ENCODE measurements at places on chromosomes 13 and 19. TPM values are rescaled to one million over a fixed set of nuclear protein-coding genes. Genes with fewer than 3 reads are reported as not detected.
A peak's percentile ranks its signal among the peaks of the same experiment; 100 is the strongest.

Gene PRSS57
- total RNA-seq: not detected

Gene NLRP9
- not detected for total RNA-seq

Gene TGFB1
- total RNA-seq: 4.4 TPM

Gene RAVER1
- 38.8 TPM for total RNA-seq

Gene LILRB1
- total RNA-seq: 5.1 TPM

Gene IQCN
- 21.6 TPM for total RNA-seq

Gene CYP4F8
- not detected for total RNA-seq

Gene B3GNT8
- 44.6 TPM for total RNA-seq

Gene PABPC3
- 0.20 TPM for total RNA-seq

Gene OR7D2
- not detected for total RNA-seq

- H3K4me1 ChIP-seq: peaks cover 26% of the 10 kb centered on the region
- DNase-seq: no peak
- H3K36me3 ChIP-seq: peaks cover 3% of the 10 kb centered on the region
- peak overlapping the region; percentile 99 for H3K4me3 ChIP-seq
- no peaks in the 10 kb centered on the region for H3K27me3 ChIP-seq
- H3K27ac ChIP-seq: peak overlapping the region; percentile 100
Observed at GRCh38 chr19:46602392-46603194, 1.5 kb downstream of the CALM3 start.

- no peaks in the 10 kb centered on the region for H3K4me1 ChIP-seq
- no peak overlapping the region for H3K27ac ChIP-seq
- no peak overlapping the region for H3K4me3 ChIP-seq
- H3K27me3 ChIP-seq: no peaks in the 10 kb centered on the region
- H3K36me3 ChIP-seq: peaks cover 9% of the 10 kb centered on the region
Observed at GRCh38 chr19:32415669-32416068, 10.1 kb downstream of the DPY19L3 start.

DNA sequence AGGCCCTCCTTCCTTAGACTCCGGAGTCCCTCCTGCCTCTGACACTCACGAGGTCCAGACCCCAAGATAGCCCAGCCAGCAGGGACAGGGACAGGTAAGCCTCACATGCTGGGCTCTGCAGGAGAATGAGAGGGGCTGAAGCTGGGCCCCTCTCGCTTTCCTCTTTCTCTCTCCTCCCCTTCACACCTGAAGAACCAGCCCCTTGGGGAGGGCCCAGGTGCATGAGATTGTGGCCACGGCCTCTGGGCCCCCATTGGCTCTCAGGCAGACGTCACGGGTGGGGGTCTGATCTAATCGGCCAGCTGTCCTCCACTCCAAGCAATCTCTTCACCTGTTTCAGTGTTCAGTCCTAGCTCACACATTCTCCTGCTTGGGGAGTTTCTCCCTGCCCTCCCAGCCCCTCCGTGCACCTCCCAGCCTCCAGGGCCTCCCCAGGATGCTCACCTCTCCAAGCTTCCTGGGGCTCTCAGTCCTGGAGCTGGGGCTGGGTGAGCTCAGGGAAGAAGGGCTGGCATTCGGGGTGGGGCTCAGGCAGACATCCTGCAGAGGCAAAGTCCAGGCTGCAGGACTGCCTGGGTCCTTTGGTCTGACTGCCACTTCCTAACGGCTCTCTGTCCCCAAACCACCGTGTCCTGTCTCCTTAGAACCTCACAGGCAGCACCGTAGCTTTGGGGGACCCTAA lies 2.8 kb downstream of the TMEM150B start:
- H3K4me1 ChIP-seq: peaks cover 5% of the 10 kb centered on the region
- DNase-seq: peak; percentile 77
- H3K27ac ChIP-seq: peak overlapping the region; percentile 46
- H3K27me3 ChIP-seq: no peaks in the 10 kb centered on the region
- no peaks in the 10 kb centered on the region for H3K36me3 ChIP-seq

DNA sequence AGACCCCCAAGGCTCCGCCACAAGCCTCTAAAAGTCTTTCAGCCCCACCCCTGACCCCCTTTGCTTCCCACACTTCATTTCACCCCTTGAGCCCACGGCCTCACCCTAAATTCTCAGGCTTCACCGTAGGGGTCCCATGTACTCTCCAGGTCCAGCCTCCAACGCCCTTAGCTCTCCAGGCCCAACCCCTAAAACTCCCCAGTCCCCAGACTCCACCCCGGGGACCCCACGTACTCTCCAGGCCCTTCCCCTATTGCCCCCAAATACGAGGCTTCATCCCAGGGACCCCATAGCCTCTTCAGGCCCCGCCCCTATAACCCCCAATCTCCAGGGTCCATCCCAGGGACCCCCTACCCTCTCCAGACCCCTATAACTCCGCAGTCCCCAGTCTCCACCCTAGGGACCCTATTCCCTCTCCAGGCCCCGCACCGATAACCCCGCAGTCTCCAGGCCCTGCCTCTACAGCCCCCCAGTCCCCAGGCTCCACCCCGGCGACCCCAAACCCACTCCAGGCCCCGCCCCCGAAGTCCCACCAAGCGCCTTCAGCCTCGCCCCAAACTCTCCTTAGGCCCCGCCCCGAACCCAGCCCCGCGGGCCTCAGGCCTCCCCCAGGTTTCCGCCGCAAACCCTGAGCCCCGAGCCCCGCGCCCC lies 619 bp downstream of the MED16 start:
- peak overlapping the region; percentile 89 for H3K4me3 ChIP-seq
- peaks cover 12% of the 10 kb centered on the region for H3K4me1 ChIP-seq
- peak; percentile 44 for DNase-seq
- H3K27me3 ChIP-seq: no peaks in the 10 kb centered on the region
- peak overlapping the region; percentile 95 for H3K27ac ChIP-seq

DNA sequence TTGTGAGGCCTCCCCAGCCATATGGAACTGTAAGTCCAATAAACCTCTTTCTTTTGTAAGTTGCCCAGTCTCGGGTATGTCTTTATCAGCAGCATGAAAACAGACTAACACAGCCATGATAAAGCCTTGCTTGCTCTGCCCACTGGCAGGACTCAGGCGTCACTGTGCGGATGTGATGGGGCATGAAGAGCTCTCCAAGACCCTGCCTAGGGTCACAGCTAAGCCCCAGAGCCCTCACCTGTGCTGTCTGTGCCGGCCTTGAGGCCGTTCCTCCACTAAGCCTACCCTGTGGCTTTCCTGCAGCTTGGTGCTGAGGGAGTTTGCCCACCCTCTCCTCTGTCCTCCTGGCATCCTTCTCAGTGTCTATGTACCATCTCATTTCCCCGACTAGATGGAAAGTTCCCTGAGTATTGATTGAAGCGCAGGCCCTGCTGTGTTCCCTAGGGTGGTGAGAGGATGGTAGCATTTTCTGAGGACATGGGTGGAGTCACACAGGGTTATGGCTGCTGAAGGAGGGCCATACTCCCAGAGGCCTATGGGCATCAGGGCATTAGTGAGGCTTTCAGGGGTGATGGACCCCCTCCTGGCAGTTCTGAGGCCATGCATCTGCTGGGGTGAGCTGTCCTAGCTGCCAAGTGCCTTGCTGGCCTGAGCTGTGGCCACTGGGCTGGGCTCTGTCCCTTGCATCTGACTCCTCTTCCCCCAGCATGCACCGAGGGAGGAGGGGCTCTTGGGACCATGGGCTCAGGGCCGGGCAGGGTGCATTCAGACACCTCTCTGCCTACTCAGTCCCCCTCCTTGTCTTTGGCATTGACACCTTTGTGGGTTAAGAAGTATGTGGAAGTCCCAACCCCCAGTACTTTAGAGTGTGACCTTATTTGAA lies 75.3 kb downstream of the TEX29 start:
- H3K36me3 ChIP-seq: no peaks in the 10 kb centered on the region
- no peaks in the 10 kb centered on the region for H3K4me1 ChIP-seq
- no peak for DNase-seq
- no peak overlapping the region for H3K4me3 ChIP-seq

DNA sequence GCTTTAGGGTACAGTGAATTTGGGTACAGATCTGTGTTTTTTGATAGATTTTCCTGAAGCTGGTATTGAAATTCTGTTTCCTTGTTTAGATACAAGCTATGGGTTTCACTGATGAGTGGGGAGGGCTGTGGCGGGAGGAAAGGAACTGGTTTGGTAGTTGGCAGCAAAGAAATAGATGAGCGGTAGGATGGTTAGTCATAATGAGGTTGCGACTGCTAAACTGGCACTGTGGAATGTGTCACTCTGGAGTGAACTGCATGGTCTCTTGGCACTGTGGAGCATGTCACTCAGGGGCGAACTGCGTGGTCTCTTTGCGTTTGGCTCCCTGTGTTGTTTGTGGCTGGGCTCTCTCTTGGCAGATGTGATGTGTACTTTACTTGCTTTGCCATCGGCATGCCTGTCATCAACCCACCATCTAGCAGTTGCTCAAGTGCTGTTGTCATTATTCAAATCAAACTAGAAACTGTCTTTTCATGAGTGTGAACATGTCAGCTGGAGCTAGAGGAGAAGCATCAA lies 82.1 kb downstream of the ATP8A2 start:
- no peaks in the 10 kb centered on the region for H3K27me3 ChIP-seq
- H3K4me3 ChIP-seq: no peak overlapping the region
- H3K27ac ChIP-seq: no peak overlapping the region
- H3K4me1 ChIP-seq: no peaks in the 10 kb centered on the region
- no peaks in the 10 kb centered on the region for H3K36me3 ChIP-seq
- no peak for DNase-seq

- no peak for DNase-seq
- no peak overlapping the region for H3K4me3 ChIP-seq
- H3K4me1 ChIP-seq: no peaks in the 10 kb centered on the region
Observed at GRCh38 chr19:31986951-31987350, 358.5 kb upstream of the ZNF507 start.

GRCh38 chr19:43439032-43439708 lies 24.5 kb downstream of the TEX101 start:
- H3K36me3 ChIP-seq: no peaks in the 10 kb centered on the region
- no peak overlapping the region for H3K4me3 ChIP-seq
- no peaks in the 10 kb centered on the region for H3K27me3 ChIP-seq
- peaks cover 20% of the 10 kb centered on the region for H3K4me1 ChIP-seq

DNA sequence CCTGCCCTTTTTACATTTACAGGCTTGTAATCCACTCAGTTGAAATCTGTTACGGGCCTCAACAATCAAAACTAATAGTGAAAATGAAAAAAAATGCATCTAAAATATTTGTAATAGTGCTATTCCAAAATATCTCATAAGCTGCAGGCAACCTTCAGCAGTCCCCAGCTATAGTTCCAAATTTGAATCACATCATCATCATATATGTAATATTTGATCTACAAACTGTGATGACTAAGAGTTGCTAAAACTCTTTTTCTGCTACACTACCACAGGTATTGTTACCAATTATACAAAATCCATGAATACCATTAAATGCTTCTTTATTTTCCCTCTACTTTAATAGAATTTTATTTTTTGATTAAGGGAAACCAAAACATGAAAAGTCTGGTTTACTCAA lies 121.4 kb upstream of the RFC3 start:
- H3K4me1 ChIP-seq: peaks cover 6% of the 10 kb centered on the region
- no peak overlapping the region for H3K4me3 ChIP-seq
- no peak overlapping the region for H3K27ac ChIP-seq
- H3K36me3 ChIP-seq: no peaks in the 10 kb centered on the region
- no peaks in the 10 kb centered on the region for H3K27me3 ChIP-seq

DNA sequence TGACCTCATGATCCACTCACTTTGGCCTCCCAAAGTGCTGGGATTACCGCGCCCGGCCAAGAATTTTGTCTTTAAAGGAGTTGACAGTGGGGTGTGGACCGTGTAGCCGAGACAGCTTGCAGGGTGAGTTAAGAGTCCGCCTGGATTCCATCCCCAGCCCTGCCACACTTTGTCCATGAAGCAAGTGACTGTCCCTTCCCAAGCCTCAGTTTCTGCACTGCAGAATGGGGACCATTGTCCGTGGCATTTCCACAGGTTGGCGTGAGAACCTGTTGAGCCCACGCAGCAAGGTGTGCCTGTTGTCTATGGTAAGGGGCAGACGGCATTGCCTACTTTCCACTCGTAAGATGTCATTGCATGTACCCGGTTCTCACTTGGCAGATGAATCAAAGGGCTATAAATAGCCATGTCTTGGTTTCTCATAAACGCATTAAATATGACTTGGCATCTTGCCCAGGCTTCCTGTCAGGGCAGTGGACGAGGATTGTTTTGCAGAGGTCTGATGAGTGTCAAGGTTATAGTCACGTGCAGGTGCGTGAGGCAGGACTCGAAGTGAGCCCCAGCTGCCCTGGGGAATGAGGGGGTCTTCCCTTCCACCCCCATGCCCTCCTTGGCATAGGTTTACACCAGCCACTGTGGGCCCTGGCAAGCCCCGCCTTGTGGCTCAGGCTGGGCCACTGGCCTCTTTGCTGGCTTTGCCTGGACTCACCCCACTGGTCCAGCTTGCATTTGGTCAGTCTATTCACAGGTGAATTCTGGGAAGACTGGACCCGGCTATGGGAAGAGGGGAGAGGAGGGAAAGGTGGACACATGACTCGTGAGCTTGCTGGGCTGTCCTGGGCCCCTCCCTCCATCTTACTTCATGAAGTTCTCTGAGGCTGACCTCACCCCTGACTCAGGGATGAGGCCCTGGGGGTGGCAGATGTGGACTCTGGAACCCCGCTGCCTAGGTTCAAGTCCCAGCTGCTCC lies 14.6 kb downstream of the FAM187B start:
- H3K4me3 ChIP-seq: no peak overlapping the region
- peak; percentile 84 for DNase-seq
- no peaks in the 10 kb centered on the region for H3K27me3 ChIP-seq
- H3K4me1 ChIP-seq: peaks cover 14% of the 10 kb centered on the region

GRCh38 chr19:49727217-49728030 lies 35.7 kb downstream of the TSKS start:
- peak overlapping the region; percentile 13 for H3K27ac ChIP-seq
- H3K36me3 ChIP-seq: no peaks in the 10 kb centered on the region
- no peak overlapping the region for H3K4me3 ChIP-seq
- H3K4me1 ChIP-seq: no peaks in the 10 kb centered on the region
- no peak for DNase-seq

- no peak overlapping the region for H3K4me3 ChIP-seq
- no peak overlapping the region for H3K27ac ChIP-seq
- H3K4me1 ChIP-seq: no peaks in the 10 kb centered on the region
- no peaks in the 10 kb centered on the region for H3K27me3 ChIP-seq
- no peaks in the 10 kb centered on the region for H3K36me3 ChIP-seq
Observed at GRCh38 chr19:17049711-17050280, 23.2 kb upstream of the CPAMD8 start.

- H3K4me1 ChIP-seq: peaks cover 45% of the 10 kb centered on the region
- H3K4me3 ChIP-seq: no peak overlapping the region
- DNase-seq: no peak
- no peaks in the 10 kb centered on the region for H3K27me3 ChIP-seq
Observed at GRCh38 chr19:39155114-39155700, 29.6 kb downstream of the PAK4 start.

- H3K36me3 ChIP-seq: no peaks in the 10 kb centered on the region
- peaks cover 11% of the 10 kb centered on the region for H3K4me1 ChIP-seq
- DNase-seq: no peak
- no peak overlapping the region for H3K4me3 ChIP-seq
- no peaks in the 10 kb centered on the region for H3K27me3 ChIP-seq
Observed at GRCh38 chr13:77318741-77319140, 8.2 kb downstream of the MYCBP2 start.

- no peak overlapping the region for H3K27ac ChIP-seq
- H3K4me3 ChIP-seq: no peak overlapping the region
- DNase-seq: no peak
- H3K4me1 ChIP-seq: no peaks in the 10 kb centered on the region
Observed at GRCh38 chr13:64756621-64757020, 2473.5 kb downstream of the PCDH9 start.

GRCh38 chr19:2977001-2977745 lies at the start of gene TLE6:
TLE6 (plus strand) TSS chr19:2977564; CDS start chr19:2978234, 670 bp downstream.
- DNase-seq: peak; percentile 96
- H3K4me1 ChIP-seq: peaks cover 39% of the 10 kb centered on the region
- peak within 1 kb of the TSS; percentile 54 for H3K4me3 ChIP-seq
- H3K27me3 ChIP-seq: no peaks in the 10 kb centered on the region
